ENCODE measurements at places on chromosomes 13 and 19.

- no peak for DNase-seq
Measured at GRCh38 chr13:60175571-60175970, 11.8 kb upstream of the DIAPH3 start.

- DNase-seq = no peak
Measured at GRCh38 chr19:38650911-38651584, 3.6 kb downstream of the ACTN4 start.

GRCh38 chr13:53417601-53418000 lies 389.0 kb downstream of the OLFM4 start:
- DNase-seq = no peak

GRCh38 chr13:32206097-32206740 lies 108.9 kb downstream of the ZAR1L start:
- no peak for DNase-seq

DNA sequence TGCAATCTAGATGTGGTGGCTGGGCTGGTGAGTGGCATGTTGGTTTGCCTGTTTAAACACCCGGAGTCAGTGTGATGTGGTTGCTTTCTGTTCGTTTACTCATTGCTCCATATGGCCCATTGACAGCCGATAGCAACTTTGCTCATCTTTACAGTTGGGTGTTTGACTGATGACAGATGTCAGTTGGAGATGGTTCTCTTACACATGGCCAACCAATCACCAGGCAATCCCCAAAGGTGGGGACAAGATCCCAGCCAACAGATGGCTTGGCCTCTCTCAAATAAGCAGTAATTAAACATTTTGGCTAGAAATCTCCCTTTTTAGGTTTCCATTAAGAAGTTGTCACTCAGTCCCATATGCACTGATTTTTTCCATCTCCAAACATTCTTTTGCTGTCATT lies 497.1 kb upstream of the ARGLU1 start:
- DNase-seq = no peak

DNA sequence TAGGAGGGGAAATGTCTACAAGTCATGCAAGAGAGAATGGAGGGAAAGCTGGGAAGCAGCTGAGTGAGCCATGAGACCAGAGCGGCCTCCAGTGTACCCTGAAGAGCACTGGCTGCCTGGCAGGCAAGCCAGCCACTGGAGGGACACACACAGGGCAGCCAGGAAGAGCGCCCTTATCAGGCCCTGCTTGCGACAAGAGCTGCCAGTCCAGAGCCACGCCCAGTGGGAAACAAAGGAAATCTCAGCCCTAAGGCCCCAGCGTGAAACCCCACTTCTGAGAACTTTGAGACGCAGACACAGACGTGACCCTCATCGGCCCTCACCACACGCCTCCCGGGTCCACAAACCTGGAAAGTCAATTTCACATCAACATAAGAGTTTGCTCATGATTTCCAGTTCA lies 105.0 kb downstream of the STK24 start:
- DNase-seq = no peak

Data from NCI-H187 (cell line).